ENCODE measurements at places on chromosomes 2 and 18. TPM values are rescaled to one million over a fixed set of nuclear protein-coding genes. Genes with fewer than 3 reads are reported as not detected.

DNA sequence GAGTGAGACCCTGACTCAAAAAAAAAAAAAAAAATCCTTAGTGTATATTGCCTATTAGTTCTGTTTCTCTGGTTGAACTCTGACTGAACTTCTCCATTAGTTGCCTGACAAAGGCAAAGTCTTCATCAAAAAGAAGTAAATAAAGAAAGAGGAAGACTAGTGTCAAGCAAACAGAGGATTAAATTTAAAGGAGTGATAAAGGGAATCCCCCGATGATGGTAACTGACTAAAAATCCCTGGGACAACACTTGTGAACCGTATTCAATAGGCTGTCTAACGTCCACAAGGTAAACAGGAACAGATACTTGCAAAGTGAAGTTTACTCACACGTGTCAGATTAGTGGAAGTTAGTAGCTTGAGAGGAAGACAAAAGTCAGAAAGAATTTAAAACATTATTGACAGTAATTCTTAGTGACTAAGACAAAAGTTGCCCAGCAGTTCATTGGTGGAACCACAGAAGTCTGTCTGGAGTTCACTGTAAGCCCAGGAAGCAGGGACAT, 26.2 kb upstream of the SPOPL start:
- no peak for DNase-seq

DNA sequence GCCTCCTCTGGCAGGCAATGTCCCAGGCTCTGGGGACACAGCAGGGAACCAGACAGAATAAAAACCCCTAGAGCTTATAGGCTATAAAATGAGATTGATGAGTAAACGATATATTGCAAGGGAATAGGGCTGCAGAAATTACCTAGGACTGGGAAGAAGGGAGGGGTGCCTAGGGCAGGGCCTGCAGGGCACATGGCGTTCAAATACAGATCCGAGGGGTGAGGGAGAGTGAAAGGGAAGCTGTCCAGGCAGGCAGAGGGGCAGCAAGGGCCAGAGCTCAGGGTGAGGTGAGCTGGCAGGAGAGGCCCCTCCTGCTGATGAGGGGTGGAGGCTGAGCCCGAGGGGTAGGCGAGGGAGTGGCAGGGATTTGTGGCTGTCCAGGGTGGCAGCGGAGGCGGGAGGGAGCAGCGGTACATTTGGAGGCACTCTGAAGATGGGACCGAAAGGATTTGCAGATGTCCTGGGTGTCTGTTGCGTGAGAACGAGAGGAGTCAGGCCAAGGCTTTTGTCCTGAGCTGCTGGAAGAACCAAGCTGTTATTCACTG, 33.7 kb downstream of the KCNIP3 start:
- DNase-seq, result no peak

GRCh38 chr2:119280680-119281079, 57.0 kb downstream of the STEAP3 start:
- no peak for DNase-seq

MEP1B gene
- total RNA-seq, result not detected

DNA sequence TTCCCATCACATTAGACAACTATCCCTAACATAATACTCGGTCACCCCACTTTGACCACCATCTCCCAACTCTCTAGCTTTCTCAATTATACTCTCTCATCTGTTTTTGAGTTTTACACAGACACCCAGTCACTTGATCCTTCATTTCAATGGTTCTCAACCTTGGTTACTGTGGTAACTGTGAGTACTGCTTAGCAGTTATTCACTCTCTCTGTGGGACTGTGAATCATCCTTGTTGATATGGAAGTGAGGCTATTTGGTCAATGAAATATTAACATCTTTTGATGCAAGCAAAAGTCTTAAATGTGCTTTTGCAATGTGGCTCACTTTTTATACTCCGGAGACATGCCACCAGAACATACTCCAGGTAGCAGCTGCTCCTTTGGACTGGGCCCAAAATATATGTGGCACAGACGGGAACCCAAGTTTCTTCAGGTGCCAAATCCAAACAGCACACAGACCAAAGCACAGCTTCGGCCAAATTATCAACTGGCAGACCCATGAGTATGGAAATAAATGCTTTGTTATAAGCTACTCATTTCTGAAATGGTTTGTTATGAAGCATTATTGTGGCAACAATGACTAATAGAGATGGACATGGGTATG, 75.0 kb upstream of the SLC25A52 start:
- DNase-seq, result no peak

DOCK10 gene
- total RNA-seq, result 6.2 TPM
